ENCODE measurements at places on chromosomes 3 and 15. TPM values are rescaled to one million over a fixed set of nuclear protein-coding genes. Genes with fewer than 3 reads are reported as not detected.

The CPEB1 gene
- 1.9 TPM for total RNA-seq

The SENP8 gene
- 5.9 TPM for total RNA-seq

The SNX33 gene
- total RNA-seq: 13.3 TPM

The GPR27 gene
- 3.7 TPM for total RNA-seq

The GPR15 gene
- total RNA-seq: not detected

The AP3B2 gene
- total RNA-seq: 0.54 TPM

The DGKG gene
- 31.1 TPM for total RNA-seq

The CHDH gene
- 11.0 TPM for total RNA-seq

The LDHAL6B gene
- total RNA-seq: not detected

The CPA3 gene
- total RNA-seq: 3.3 TPM

The TAGLN3 gene
- not detected for total RNA-seq

The TUSC2 gene
- total RNA-seq: 32.8 TPM

GRCh38 chr15:96344706-96345559, 14.4 kb downstream of the NR2F2 start:
- no peak for DNase-seq

DNA sequence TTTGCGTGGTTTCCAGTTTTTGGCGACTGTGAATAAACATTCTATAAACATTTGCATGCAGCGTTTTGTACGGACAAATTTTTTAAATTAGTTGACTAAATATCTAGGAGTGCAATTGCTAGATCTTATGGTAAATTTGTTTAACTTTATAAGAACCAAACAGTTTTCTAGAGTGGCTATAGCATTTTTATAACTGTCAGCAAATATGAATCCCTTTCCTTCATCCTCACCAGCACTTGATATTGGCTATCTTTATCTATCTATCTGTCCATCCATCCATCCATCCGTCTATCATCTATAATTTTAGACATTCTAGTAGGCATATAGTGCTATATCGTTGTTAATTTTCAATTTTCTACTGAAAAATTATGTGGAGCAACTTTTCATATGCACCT, 158.4 kb upstream of the CHRNA7 start:
- DNase-seq: no peak

DNA sequence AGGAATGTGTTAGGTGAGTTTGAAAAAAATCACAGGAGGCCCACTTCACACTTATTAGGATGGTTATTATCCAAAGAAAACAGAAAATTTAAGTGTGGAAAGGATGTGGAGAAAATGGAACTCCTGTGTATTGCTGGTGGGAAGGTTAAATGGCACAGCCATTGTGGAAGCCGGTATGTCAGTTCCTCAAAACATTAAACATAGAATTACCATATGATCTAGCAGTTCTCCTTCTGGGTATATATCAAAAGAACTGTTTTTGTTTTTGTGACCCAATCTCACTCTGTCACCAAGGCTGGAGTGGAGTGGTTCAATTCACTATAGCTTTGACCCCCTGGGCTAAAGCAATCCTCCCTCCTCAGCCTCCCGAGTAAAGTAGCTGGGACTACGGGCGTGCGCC, 10.4 kb upstream of the ZFYVE19 start:
- DNase-seq: no peak

DNA sequence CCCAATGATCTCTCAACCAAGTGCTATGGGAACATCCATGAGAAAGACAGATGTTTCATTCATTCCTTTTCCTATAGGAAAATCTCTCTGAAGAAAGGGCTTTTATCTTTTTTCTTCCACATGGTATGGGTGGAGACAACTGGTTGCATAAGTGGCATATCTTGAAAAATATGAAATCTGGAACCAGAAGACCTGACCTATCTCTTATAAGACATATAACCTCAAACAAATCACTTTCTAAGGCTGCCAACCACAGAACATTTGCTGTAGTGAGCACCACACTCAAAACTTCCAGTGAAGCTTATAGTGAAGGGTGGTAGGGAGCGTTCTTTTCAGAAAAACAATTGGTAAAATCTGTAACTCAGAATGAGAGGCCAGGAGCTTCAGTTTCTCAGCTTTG, 58.5 kb downstream of the SHQ1 start:
- no peak for DNase-seq

DNA sequence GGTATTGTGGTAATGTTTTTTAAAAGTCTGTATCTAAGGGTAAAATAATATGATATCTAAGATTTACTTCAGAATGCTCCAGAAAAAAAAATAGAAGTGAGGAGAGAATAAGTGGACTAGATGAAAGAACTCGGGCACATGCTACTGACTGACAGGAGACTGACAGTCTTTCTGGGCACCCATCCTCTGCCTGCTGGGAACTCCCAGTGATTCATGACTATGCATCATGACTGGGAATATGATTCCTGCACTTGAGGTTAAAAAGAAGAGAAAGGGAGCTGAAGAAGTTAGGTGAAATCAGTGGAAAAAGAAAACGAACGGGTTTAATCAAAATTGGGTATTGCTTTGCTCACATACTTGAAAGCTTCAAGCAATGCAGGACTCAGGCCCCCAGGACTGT, 35.7 kb upstream of the SPSB4 start:
- DNase-seq: no peak

DNA sequence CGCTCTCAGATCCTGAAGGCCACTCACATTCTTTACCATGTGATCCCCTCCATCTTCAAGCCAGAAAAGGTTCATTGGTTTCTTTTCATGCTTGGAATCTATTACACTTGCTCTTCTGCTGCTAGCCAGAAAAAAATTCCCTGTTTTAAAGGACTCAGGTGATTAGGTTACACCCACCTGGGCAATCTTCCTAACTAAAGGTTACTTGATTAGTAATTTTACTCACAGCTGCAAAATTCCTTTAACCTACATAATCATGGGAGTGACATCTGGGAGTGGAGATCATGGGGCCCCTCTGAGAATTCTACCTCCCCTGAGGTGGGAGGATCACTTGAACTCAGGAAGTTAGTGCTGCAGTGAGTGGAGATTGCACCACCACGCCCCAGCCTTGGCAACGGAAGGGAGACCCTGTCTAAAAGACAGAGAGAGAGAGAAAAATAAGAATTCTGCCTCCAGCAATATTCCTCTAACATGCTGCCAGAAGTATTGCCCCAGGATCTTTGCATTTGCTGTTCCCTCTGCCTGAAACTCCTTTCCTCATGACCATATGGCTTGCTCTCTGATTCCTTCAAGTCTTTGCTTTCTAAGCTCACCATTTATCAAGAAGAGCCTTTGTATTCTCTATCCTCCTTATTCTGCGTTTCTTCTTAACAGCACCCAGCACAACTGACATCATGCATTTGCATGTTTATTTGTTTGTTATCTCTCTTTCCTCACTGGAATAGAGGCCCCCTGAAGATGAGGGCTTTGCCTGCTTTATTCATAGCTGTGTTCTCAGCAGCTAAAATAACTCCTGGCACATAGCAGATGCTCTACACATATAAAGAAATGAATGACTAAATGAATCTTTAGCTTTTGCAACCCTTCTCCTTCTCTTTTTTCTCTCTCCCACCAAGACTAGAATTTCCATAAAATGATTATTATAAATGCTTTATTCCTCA, 68.2 kb downstream of the EDEM1 start:
- no peak for DNase-seq

- DNase-seq: no peak
Observed at GRCh38 chr3:111385971-111386495, 156.0 kb upstream of the CD96 start.

DNA sequence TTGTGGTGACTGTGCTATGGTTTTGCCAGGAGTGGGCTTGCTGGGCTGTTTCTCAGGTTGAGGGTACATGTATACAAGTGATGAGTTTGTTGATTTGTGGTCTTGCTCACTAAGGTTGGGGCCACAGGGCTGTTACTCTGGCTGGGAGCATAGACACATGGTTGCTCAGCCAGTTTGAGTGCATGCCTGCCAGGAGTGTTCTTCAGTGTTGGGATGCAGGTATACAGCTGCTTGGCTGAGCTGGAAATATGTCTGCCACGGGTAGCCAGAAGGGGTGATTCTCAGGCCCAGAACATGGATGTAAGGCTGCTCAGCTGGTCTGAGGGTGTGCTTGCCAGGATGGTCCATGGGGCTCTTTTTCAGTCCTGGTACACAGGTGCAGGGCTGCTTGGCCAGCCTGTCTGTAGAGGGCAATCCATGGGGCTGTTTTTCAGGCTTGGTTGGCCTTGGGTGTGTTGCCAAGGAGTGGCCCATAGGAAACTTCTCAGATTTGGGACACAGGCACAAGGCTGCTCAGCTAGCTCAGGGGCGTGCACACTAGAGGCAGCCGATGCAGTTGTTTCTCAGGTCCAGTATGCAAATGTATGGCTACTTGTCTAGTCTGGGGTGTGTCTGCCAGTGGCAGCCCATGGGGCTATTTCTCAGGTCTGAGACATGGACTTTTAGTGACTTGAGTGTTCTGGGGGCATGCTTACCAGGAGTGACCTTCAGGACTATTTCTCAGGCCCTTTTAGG, 5.3 kb upstream of the ARHGAP31 start:
- no peak for DNase-seq

GRCh38 chr15:97684249-97684648, 276.3 kb upstream of the ARRDC4 start:
- no peak for DNase-seq

DNA sequence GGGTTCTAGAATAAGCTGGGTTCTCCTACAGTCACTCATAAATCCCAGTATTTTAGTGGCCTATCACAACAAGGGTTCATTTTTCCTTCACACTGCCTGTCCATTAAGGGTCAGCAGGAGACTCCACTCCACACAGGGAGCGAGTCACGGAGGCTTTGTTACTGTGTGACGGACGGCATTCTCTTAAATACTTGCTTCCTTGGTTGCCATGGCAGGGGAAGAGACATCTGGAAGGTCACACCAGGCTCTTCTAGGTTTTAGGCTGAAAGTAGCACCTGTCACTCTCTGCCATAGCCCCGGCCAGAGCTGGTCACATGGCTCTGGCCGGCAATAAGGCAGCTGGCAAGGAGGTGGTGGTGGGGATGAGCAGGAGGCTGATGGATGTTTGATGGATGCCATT, 89.4 kb upstream of the ANKRD34C start:
- DNase-seq: no peak

GRCh38 chr15:74542166-74543042, 1.4 kb downstream of the ARID3B start:
- DNase-seq: no peak

DNA sequence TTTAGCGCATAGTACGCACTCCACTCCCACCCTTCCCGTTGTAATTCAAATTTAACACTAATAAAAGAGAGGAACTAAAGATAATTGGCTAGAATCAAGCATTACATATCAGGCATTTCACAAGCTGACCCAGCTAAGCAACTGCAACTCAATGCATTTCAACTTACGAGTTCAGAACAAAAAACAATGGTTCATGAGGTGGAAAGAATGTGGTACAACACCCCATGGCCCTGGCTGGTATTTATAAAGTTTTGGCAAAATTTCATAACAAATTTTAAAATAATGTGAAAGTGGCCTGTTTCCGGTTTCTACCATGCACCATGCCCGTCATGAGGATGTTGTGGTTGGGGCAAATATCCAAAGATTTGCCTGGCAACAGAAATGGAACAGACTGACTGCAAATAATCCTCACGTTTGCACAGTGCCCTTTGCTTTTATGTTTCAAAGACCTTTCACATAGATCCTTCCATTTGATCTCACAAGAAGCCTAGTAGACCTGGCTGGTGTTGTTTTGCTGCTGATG, 455.3 kb upstream of the NR2F2 start:
- DNase-seq: no peak

DNA sequence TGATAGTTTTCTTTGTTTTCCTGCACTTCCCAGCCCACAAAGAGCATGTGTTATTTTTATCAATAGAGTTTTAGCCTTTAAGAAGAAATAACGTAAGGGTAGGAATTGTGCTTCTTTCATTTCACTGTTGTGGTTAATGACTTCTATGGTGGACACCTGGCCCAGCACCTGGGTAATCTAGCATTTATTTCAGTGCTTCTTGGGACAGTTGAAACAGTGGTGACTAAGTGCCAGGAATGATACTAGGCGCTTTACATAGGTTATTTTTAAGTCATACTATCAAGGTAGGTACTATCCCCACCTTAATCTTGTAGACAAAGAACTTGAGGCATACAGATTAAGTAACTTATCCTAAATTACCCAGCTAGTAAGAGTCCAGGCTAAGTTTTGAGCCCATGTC, 243.8 kb downstream of the SOX2 start:
- DNase-seq: no peak

GRCh38 chr15:49154799-49155109, 645 bp downstream of the COPS2 start:
- DNase-seq: no peak

DNA sequence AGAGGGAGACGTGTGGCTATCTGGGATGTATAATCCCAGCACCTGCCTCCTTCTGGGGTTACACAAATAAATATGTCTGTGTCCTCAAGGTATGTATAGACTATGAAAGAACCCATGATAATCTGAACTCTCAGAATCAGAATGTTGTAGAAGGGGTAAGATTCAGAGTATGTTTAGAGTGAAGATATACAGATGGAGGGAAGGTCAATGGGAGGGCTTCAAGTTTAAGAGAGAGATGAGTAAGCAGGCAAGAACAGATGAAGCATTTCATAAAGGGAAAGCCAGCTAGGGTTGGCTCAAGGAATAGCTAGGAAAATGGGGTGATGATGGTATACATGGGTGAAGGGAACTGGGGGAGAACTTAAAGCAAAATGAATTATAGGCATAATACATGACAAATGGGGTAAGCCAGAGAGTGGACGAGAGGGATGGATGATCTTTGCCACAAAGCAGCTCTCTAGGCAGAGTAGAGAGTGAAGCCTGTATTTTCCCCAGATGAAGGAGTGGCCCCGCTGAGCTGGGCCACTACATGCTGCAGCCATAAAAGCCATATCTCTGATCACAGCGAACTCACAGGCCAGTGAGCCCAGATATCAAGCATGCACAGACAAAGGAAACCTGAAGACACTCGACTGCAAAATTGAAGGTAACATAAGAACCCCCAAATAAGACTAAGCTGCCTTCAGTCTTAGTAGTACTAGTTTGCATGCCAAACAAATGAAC, 15.9 kb upstream of the ZBTB38 start:
- DNase-seq: no peak

Data from Right ventricle myocardium inferior (tissue), 1 donor.